ENCODE measurements at places on chromosomes 7 and 10.
A peak's percentile ranks its signal among the peaks of the same experiment; 100 is the strongest.

- no peak for DNase-seq
Observed at GRCh38 chr7:25181532-25181931, 46.8 kb downstream of the NPVF start.

GRCh38 chr7:103140061-103140460, 8.8 kb downstream of the NAPEPLD start:
- no peak for DNase-seq

DNA sequence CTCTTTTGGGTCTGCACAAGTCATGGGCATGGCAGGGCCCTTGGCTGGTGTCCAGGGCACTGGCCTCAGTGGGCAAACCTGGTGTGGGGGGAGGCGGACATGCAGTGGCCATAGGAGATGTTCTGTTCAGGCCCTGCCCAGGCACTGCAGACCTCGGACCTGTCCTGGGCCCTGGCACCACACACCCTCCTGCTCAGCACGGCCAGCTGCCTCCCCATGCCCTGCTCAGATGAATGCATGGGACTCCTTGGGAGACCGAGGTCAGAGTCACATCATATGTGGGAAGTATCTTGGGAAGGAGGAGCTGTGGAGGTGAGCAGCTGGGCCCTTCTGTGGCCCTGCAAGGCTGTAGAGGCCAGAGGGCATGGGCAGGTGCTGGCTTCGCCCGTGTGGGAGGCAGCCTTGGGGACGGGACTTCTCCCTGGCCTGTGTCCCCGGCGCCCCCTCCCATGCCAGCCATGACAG, 130.8 kb downstream of the VIPR2 start:
- DNase-seq, result no peak

DNA sequence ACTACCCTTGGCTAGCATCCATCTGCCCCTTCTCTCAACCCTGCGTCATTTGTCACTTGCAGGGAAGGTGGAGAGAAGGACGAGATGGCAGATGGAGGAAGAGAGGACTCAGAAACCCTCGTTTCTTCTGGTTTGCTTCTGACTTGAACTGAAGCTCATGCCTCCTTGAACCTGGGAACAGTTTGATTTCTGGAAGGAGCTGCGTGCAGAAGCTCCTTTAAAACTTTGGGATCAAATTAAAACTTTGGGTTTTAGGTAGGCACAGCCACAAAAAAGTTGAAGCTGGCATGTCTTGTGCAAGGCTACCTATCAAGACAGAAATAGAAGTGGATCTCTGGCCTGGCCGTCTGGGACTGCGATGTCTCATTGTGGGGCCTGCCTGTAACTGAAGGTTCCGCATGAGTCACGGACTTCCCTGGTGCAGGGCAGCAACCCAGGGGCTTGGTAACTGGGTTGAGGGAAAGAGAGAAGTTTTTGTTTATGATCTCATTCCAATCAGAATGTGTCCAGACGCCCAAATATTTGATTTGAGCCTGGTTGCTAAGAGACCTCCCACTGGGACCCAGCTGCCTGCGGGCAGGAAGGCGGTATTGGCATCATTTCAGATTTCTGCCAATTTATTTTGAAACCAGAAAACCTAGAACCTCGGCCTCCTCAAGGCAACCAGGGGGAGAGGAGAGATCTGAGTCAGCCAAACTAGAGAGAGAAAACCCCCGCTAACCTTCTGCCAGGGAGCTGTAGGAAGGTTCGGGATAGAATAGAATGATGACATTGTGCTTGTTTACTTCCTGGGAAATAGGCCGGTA, 15.8 kb upstream of the CAMK1D start:
- DNase-seq, result peak; percentile 43

DNA sequence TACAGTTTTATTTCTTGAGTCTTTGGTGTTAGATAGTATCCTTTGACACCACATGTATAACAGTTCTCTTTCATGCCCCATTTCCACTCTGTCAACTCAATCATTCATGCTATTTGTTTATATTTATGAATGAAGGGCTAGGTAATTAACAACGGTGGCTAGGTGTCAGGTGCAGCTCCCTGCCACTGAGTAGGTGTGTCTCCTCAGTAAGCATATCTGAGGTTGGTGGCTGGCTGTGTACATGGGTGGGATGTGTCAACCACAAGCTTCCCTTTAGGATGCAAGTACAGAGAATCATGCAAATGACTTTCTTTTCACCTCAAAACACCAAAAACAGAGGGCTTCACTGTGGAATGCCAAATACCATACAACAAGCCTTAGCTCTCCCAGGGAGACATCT, 83.4 kb downstream of the ZNF365 start:
- no peak for DNase-seq

- no peak for DNase-seq
Observed at GRCh38 chr7:98374285-98374680, 26.6 kb downstream of the BAIAP2L1 start.

GRCh38 chr10:110422548-110422947, 75.2 kb upstream of the DUSP5 start:
- no peak for DNase-seq

GRCh38 chr7:14850039-14850438, 52.5 kb downstream of the DGKB start:
- DNase-seq, result no peak

DNA sequence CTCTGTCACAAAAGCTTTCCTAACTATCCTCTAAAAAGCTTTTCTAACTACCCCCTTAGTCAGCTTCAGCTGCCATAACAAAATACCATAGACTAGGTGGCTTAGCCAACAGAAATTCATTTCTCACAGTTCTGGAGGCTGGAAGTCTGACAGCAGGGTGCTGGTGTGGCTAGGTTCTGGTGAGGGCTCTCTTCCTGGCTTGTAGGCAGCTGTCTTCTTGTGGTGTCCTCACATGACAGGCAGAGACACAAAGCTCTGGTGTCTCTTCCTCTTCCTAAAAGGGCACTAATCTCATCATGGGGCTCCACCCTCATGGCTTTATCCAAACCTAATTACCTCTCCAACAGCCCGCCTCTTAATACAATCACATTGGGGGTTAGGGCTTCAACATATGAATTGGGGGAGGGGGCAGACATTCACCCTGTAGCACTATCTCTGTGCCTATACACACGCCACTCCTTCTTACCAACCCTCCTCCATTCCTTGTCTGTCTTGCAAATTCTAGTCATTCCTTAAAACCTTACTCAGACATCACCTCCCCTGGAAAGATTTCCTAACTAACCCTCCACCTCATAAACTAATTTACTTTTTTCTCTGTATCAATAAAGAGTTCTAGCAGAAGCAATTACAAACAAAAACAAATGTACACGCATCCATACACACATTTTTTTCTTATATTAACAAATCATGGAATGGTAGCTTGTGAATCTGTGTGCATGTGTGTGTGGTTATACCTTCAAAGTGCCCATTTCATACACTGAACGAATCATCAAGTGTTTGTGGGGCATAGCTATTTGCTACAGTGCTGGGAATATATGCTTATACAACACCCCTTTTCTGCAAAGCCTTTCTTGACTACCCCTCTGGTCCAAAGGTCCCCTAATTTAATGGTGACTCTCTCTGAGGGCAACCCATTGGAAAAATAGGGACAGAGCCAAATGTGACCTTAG, 26.4 kb downstream of the RHOBTB1 start:
- DNase-seq, result no peak

DNA sequence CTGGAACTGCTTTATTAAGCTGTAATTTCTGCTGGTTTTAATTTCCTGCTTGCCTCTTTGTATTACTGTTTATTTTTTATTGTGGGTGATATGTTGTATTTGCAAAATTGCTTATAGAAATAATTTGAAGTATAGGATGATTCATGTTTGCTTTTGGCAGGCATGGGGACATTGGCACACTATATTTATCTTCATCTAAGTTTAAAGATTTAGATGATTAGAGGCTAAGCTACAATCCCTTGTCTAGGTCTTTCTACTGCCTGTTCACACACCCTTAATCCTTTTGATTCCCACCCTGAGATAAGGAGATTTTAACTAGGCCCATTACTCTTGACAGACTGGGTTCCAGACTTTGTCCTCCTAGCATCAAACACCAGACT, 182.8 kb upstream of the KAT6B start:
- DNase-seq, result no peak

GRCh38 chr7:88462799-88463198, 156.1 kb upstream of the STEAP4 start:
- DNase-seq, result no peak

DNA sequence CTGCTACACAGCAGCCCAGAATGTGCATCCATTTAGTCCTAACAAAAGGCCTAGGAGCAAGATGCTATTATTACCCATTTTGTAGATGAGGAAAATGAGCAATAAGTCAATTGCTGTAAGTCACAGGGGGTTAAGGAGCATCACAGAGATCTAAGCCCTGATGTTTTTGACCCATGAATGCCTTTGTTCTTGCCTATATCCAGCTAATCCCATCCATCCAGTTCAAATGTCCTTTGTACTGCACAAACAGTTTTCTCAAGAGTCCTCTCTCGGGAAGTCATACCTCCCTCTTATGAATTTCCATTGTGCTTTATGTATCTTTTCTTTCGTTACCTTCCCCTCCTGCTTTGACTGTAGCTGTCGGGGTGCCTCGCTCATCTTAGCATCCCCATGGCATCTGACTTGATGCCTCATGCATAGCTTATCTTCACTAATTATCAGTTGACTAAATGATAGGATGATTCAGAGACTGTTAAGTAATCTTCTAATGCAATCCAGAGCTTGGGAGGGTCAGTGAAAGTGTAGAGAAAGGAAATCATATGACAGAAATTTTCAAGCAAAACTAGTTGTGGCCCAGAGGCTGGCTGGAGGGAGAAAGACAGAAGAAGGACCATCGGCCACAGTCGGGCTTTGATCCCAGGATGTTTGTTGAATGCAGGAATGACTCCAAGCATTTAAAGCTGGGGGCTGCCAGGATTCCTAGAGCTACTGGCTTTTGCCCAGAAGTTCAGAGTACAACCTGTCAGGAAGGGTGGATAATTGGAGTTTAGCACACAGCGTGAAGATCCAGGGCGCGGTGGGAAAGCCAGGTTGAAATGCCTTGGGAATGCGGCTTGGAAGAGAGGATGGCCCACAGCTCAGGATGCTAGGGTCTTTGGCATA, 23.5 kb downstream of the BLVRA start:
- no peak for DNase-seq

- no peak for DNase-seq
Observed at GRCh38 chr7:70893971-70894715, 237.8 kb upstream of the GALNT17 start.

DNA sequence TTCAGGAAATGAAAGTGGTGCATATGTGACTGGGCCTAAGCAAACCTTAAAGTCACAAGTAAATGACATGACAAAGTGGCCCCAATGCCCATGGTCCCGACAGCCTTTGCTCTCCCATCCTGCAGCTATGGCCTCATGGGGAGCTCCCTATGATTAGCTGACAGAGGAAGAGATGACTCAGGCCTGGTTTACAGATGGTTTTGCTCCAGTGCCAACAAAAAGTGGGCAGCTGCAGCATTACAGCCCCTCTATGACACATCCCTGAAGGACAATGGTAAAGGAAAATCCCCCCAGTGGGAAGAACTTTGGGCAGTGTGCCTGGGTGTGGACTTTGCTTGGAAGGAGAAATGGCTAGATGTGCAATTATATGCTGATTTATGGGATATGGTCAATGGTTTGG, 105.1 kb upstream of the ADCY1 start:
- peak; percentile 6 for DNase-seq

GRCh38 chr10:106582291-106582690, 582.2 kb downstream of the SORCS1 start:
- peak; percentile 27 for DNase-seq

DNA sequence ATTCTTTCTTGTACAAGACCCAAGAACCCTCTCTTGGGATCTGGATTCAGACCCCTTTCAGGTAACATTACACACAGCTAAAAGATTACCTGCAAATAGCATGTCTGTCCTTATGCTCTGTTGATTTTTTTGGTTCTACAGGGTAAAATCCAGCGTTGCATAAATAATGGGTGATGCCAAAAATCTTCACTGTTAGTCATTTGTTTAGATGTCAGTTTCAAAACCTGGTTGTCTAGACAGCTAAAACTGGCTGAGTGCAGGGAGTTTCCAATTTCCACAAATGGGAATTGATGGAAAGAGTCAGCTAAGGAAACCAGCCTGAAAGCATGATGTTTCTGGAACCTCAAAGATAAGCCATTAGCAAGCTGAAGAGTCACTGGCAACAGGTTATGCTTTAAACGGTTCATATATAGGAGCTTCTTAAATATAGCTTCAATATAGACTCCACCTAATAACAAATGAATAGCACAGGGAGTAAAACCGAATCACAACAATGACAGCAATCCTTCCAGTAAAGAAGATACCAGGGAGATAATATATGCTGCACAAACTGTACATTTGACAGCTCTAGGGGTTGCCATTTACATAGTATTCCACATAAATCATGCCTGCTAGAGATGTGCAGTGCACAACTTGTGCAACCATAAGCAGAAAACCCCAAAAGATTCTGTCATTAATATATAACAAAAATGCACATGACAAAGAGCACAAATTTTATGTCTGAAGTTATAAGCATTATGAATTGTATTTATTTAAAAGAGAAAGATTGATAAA, 20.4 kb downstream of the CCDC71L start:
- no peak for DNase-seq

GRCh38 chr10:117480097-117480496, 62.4 kb upstream of the EMX2 start:
- DNase-seq, result no peak

DNA sequence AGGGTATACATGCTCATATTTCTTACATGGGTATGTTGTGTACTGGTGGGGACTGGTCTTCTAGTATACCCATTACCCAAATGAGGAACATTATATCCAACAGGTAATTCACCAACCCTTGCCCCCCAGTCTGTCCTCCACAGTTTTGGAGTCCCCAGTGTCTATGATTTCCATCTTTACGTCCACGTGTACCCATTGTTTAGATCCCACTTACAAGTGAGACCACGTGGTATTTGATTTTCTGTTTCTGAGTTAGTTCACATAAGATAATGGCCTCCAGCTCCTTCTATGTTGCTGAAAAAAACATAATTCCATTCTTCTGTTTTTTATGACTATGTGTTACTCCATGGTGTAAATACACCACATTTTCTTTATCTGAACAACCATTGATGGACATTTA, 49.3 kb upstream of the CYP2C9 start:
- DNase-seq, result no peak

- DNase-seq, result peak; percentile 33
Observed at GRCh38 chr10:125155101-125155500, 5.3 kb downstream of the CTBP2 start.

DNA sequence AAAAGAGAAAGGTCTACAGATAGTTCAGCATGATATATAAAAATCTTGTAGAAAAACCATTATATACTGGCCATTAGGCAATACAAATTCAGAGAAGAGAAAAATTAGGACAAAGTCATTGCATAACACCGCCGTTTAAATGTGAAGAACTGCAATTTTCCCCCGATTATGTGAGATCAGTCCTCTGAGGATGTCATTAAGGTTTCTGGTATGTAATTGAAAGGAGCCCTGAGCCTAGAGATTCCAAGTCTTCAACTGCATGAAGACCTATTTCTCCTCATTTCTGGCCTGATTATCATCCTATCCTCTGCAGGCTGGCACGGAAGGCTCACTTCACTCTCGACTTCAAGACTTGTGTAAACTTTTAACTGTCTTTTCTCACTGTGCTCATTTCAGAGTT, 395.3 kb downstream of the GALNT17 start:
- no peak for DNase-seq

All from kidney capillary endothelial cell (primary cell).